ENCODE measurements at places on chromosomes 1 and 21. TPM values are rescaled to one million over a fixed set of nuclear protein-coding genes. Genes with fewer than 3 reads are reported as not detected.

DNA sequence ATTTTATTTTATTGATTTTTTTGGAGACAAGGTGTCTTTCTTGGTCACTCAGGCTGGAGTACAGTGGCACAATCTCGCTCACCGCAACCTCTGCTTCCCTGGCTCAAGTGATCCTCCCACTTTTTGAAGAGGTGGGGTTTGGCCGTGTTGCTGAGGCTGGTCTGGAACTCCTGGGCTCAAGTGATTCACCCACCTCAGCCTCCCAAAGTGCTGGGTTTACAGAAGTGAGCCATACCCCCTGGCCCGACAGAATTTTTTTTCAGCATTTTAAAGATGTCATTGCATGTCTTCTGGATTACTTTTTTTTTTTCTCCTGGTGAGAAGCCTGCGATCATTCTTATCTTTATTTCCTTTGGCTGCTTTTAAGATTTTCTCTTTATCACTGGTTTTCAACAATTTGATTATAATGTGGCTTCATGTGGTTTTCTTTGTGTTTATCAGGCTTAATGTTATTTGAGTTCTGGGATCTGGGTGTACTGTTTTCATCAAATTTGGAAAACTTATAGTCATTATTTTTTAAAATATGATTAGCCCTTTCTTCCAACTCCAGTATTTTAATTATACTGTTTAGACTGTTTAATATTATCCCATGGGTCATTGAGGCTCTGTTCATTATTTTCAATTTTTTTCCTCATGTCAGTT lies 23.1 kb upstream of the PTBP2 start:
- no peaks in the 10 kb centered on the region for H3K4me1 ChIP-seq
- no peak overlapping the region for H3K27ac ChIP-seq
- H3K36me3 ChIP-seq = no peaks in the 10 kb centered on the region
- no peak overlapping the region for H3K4me3 ChIP-seq
- no peaks in the 10 kb centered on the region for H3K27me3 ChIP-seq

DNA sequence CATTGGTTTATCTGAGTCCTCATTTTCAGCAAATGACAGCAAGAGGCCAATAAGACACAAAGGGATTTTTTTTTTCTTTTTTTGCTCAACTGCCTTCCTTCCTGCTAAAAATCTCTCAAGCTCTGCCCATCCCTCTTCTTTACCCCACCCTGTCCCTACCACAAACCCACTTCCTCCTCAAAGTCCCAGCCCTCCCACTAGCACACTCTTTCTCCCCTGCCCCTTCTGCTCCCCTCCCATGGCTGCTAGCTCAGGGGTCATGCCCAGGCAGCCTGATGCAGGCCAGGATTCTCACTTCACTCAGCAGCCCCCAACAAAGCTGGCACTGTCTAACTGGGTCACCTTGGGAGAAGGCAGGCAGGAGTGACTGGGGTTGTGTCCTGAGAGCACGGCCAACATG lies 28.8 kb upstream of the PPP2R5A start:
- no peaks in the 10 kb centered on the region for H3K27me3 ChIP-seq
- DNase-seq = no peak
- no peaks in the 10 kb centered on the region for H3K36me3 ChIP-seq
- no peak overlapping the region for H3K27ac ChIP-seq
- no peaks in the 10 kb centered on the region for H3K4me1 ChIP-seq

Gene OVAAL
- total RNA-seq = not detected

GRCh38 chr1:44225761-44226160 lies 12.5 kb downstream of the DMAP1 start:
- no peak for DNase-seq
- no peaks in the 10 kb centered on the region for H3K27me3 ChIP-seq
- no peak overlapping the region for H3K27ac ChIP-seq
- peaks cover 6% of the 10 kb centered on the region for H3K36me3 ChIP-seq
- no peaks in the 10 kb centered on the region for H3K4me1 ChIP-seq

DNA sequence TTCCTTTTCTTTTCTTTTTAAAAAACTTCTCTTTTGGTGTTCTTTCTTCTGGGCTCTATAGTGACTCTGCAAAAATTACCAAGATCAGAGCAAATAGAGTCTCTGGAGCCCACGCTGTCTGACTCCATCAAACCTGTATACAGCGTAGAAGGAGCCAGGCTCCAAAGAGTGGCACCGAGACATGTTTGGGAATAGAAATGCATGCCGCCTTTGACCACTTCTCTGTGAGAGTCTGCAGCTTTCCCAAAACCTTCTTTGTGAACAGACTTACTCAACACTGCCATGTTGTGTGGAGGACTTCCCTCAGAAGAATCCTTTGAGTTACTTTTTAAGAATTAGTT lies 55.3 kb downstream of the GORAB start:
- peaks cover 4% of the 10 kb centered on the region for H3K27me3 ChIP-seq
- H3K36me3 ChIP-seq = no peaks in the 10 kb centered on the region
- no peak for DNase-seq
- H3K4me1 ChIP-seq = no peaks in the 10 kb centered on the region

DNA sequence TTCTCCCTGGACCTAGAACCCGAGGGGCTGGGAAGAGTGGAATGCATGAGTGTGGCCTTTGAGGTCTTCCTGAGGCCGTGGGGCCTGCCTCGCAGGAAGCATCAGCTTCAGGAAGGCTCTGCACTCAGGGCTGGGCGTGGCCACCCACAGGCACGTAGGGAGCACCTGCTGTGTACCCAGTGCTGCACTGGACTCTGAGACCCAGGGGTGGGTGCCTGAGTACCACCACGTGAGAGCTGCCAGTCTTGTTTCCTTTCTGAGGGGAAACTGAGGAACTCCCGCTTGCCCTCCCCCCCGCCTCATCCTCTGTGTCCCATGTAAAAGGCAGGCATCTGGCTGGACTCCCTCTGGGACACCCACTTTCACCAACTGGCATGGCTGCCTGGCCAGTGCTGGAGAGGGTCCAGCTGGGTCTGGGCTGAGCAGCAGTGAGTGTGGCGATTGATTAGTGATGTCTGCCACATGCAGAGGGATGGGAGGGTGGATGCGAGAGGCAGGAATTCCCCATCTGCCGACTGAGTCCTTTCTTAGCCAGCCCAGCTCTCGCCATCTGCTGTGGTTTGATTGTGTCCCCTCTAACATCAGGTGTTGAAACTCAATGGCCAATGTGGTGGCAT lies 30.2 kb upstream of the TTC34 start:
- H3K4me3 ChIP-seq = no peak overlapping the region
- no peaks in the 10 kb centered on the region for H3K4me1 ChIP-seq

- no peaks in the 10 kb centered on the region for H3K36me3 ChIP-seq
- no peak overlapping the region for H3K27ac ChIP-seq
- no peak for DNase-seq
These were observed 74.2 kb downstream of the LRIG2 start for GRCh38 chr1:113147073-113147625.

GRCh38 chr1:74703386-74704182 lies 29.3 kb downstream of the CRYZ start:
- H3K36me3 ChIP-seq = peaks cover 9% of the 10 kb centered on the region
- DNase-seq = no peak
- no peak overlapping the region for H3K4me3 ChIP-seq
- no peak overlapping the region for H3K27ac ChIP-seq

- H3K4me3 ChIP-seq = no peak overlapping the region
- no peaks in the 10 kb centered on the region for H3K27me3 ChIP-seq
- H3K27ac ChIP-seq = no peak overlapping the region
- DNase-seq = no peak
- no peaks in the 10 kb centered on the region for H3K36me3 ChIP-seq
- H3K4me1 ChIP-seq = no peaks in the 10 kb centered on the region
These were observed 87.8 kb upstream of the IRF2BP2 start for GRCh38 chr1:234697741-234698140.

Gene GPR37L1
- not detected for total RNA-seq

- no peak for DNase-seq
These were observed at the start of gene GBP4 for GRCh38 chr1:89198491-89199072. TSS of gene GBP4 (minus strand) at chr1:89198942. CDS start at chr1:89198834, 108 bp downstream.

DNA sequence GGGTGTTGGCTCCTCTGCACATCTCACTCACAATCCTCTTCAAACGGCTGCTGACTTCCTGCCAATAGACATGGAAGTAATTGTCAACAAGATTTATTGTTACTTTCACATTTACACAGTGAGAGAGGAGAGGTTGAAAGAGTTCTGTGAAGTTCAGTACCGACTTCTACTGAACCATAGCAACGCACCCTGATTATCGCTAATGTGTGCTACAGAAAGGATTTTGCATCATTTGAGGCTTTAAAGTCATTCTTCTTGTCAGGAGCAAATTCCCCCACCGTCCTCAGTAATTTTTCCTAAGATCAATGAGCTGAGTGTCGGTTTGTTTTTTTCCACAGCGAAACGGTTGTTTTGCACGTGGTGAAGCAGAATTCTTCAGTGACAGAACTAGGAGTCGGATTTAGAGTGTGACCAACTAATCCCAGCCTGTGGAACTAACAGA lies 361.0 kb downstream of the ADGRL2 start:
- H3K36me3 ChIP-seq = no peaks in the 10 kb centered on the region
- peak overlapping the region; percentile 29 for H3K4me3 ChIP-seq
- peaks cover 20% of the 10 kb centered on the region for H3K4me1 ChIP-seq
- no peaks in the 10 kb centered on the region for H3K27me3 ChIP-seq
- no peak overlapping the region for H3K27ac ChIP-seq

DNA sequence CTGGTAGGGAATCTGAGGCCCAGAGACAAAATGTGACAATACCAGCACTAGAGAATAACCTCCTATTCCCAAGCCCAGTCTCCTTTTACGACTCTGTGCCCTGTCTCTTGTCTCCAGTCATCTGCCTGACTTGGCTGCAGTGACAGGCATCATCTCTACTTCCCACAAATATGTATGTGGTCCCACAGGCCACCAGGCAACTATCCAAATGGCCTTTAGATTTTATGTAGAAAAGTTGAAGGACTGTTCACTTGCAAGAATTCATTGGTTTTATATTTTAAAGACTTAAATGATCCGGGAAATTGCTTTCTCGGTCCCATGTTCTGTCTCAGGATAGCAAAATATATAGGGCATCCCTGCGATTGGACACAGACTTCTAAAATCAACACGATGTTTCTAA lies 11.6 kb downstream of the KRTAP24-1 start:
- H3K4me3 ChIP-seq = no peak overlapping the region
- no peaks in the 10 kb centered on the region for H3K27me3 ChIP-seq
- no peak for DNase-seq
- no peaks in the 10 kb centered on the region for H3K36me3 ChIP-seq
- H3K4me1 ChIP-seq = no peaks in the 10 kb centered on the region
- no peak overlapping the region for H3K27ac ChIP-seq

DNA sequence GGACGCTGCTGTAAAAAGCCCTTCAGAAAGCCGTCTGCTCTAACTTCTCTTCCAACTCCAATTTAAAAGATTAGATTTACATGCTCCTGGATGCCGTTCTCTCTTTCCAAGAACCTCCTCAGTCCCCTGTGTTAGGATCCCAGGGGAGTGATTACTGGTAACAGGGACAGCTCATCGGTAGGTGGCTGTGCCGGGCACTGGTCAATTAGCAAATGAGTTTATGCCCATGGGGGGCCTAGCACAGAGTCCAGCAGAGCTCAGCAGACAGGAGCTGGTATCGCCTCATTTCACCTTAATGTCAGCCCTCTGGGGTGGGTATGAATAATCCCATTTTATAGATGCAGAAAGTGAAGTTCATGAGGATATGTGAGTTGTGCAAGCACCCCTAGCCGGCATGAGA lies 191.9 kb downstream of the GRIK3 start:
- peaks cover under 1% of the 10 kb centered on the region for H3K27me3 ChIP-seq
- no peaks in the 10 kb centered on the region for H3K4me1 ChIP-seq
- no peak overlapping the region for H3K27ac ChIP-seq
- H3K4me3 ChIP-seq = no peak overlapping the region
- no peak for DNase-seq

Gene TNFAIP8L2
- not detected for total RNA-seq

Gene GPR3
- total RNA-seq = 3.1 TPM

Gene HLX
- total RNA-seq = not detected

Gene S100A9
- not detected for total RNA-seq

Gene KRTAP25-1
- not detected for total RNA-seq

Gene ICOSLG
- 0.69 TPM for total RNA-seq

Gene OR2M3
- 0.15 TPM for total RNA-seq

DNA sequence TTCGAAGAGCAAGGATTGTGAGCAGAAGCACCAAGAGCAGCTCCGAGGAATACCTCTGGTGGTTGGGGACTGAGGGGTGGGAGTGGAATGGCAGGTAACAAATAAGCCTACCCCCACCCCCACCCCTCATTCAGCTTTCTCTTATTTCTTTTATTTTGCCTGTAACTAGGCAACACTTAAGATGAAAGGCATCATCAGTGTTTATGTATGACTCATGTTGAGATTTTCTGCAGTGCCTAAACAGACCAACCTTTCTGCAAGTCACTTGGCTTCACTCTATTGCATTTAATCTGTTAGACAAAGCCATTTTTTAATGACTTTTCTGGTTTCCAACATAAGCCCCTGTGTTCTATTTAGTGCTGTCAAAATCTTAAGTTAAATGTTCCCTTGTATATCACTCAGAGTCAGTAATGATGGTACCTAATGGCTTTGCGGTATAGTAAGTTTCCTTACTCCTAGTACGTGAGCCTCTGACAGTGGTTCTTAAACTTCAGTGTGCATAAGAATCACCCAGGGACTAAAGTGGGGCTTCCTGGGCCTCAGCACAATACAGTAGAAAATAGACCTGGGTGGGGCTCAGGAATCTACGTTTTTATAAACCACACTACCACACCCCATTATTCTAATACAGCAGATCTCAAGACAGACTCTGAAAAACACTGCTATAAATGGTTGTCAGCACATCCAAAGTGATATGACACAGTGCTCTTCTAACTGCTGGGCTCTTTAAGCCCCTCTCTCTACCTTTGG lies 19.9 kb downstream of the CASQ2 start:
- H3K27me3 ChIP-seq = peaks cover 5% of the 10 kb centered on the region
- no peak overlapping the region for H3K27ac ChIP-seq
- no peak for DNase-seq

DNA sequence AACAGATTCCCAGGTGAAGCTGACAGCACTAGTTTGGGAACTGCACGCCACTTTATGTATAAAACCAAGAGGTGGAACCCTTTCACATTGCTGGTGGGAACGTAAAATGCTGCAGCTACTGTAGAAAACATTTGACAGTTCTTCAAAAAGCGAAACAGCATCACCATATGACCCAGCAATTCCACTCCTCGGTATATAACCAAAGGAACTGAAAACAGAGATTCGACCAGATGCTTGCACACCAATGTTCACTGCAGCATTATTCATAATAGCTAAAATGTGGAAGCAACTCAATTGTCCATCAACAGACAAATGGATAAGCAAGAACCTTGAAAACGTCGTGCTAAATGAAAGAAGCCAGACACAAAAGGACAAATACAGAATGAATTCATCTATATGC lies 17.5 kb downstream of the RSPH1 start:
- no peak overlapping the region for H3K27ac ChIP-seq
- no peak overlapping the region for H3K4me3 ChIP-seq
- no peaks in the 10 kb centered on the region for H3K4me1 ChIP-seq

Data from A673 (cell line).